ENCODE measurements at places on chromosomes 11 and 22.

DNA sequence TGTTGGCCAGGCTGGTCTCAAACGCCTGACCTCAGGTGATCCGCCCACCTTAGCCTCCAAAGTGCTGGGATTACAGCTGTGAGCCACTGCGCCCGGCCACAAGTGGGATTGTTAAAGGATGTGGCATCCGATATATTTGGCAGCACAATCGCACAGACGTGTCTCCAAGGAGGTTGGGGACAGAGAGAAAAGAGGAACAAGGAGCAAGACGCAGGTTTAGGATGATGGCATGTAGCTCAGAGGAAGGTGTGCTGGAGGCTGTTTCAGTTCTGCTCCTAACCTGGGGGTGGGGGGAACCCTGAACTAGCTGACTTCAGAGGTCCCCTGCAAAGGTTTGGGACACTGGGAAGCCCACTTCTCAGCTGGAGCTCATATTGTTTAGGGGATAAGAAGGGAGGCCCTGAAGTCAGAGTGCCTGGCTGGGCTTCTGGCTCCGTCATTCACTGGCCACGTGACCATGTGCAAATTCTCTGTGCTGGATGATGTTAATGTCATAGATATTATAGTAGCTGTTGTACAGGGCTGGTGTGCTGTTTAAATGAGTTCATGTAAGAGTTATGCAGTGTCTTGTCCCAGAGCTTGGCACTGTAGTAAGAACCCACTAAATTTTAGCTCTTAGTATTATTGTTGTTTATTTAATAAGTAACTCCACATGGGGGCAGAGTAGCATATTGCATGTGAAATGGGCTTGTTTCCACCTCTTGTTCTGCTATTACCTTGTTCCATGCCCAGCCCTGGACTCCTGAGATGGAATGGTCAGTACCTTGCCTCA, 129.7 kb downstream of the ST3GAL4 start:
- no peak for DNase-seq

GRCh38 chr11:126925321-126926093, 75.1 kb downstream of the KIRREL3 start:
- no peak for DNase-seq

DNA sequence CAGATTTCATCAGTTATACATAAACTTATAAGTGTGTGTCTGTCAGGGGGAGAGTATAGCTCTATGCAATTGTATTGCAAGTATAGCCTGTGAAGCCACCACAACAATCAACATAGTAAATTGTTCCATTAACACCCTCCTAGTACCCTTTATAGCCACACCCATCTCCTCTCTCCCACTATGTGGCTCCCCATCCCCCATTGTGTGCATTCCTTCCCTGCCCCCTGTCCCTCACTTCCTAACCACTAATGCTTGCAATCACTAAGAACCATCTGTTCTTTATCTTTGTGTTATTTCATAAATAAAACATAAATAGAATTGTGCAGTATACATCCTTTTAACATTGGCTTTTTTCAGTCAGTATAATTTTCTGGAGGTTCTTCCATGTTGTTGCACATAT, 83.1 kb upstream of the SLC5A12 start:
- no peak for DNase-seq

GRCh38 chr11:23778971-23779370, 717.9 kb upstream of the LUZP2 start:
- DNase-seq: no peak

DNA sequence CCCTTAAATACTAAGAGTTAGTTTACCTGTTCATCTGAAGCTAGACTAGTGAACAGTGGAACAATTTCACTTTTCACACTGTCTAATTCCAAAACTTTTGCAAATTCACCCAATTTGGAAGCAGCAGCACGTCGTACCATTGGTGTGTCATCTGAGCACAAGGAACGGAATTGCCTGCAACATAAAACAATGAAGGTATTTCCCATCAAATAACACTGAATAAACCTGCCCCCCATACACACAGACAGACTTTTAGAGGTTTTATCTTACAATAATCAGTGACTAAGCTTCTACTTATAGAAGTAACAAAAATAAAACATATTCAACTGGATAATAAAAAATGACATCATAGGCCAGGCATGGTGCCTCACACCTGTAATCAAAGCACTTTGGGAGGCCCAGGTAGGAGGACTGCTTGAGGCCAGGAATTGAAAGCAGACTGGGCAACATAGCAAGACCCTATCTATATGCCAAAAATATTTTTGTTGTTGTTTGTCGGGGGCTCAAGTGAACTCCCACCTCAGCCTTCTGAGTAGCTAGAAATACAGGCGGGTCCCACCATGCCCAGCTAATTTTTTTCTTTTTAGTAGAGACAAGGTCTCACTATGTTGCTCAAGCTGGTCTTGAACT, 6.3 kb downstream of the PPP2R1B start:
- no peak for DNase-seq

Measured in stimulated activated CD8-positive, alpha-beta memory T cell treated with anti-CD3 and anti-CD28 coated beads, Interleukin-4, amount 100 ng/mL, for 1 hour (primary cell).